ENCODE measurements at places on chromosomes 7 and 10. TPM values are rescaled to one million over a fixed set of nuclear protein-coding genes. Genes with fewer than 3 reads are reported as not detected.

DNA sequence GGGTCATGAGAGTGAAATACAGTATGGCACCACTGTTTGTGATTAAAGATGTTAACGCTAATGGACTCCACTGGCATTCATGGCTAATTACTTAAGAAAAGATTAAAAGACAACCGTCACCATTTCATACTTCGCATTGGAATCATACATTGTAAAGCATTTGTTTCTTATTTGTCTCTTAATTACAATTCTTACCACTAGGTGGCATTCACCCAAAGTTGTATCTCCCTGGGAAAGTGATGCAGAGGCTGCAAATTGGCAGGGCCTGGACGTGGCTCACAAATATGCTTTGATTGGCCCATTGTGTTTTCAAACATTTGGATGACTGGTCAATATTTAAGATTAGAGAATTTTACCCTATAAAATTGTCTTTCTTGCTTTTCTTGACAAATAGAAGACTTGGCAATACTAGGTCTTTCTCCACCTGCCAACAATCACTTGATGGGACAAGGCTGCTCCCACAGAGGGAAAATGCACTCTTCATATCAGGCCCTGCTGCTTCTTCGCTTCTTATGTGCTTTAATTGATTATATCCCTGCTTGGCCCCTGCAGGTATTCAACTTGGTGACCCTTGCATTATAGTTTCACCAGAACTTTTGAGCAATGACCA lies 72.1 kb upstream of the STARD3NL start:
- DNase-seq: peak; percentile 6

DNA sequence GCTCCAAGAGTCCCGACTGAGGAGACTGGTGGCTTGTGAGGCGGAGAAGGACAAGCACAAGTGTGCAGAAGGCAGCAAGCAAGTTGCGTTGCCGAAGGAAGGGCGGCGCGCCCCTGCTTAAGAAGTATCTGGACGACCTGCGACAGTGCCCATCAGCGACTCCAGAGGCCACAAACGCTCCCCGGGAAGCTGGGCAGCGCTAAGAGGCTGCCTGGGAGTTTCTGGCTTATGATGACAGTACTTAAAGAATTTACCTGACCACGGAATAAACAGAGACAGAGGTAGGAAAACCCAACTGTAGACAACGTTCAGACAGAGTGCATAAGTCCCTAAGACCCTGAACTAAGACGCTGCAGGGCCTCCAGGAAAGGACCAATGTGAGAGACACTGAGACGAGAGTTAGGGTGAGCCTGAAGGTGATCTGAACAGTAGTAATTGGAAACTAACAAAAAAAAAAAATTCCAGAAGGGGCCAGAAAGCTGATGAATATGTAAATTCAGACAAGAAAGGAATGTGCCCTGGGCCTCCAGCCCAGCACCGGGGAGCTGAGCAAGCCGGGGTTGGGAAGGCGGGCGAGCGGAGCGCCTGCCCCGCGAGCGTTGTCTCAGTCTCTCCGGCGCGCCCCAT lies 1.0 kb downstream of the OSBPL3 start:
- no peak for DNase-seq

- no peak for DNase-seq
Measured at GRCh38 chr10:31630861-31631567, 297.6 kb downstream of the ARHGAP12 start.

- DNase-seq: no peak
Measured at GRCh38 chr10:70167246-70167645, 3.1 kb downstream of the SAR1A start.

DNA sequence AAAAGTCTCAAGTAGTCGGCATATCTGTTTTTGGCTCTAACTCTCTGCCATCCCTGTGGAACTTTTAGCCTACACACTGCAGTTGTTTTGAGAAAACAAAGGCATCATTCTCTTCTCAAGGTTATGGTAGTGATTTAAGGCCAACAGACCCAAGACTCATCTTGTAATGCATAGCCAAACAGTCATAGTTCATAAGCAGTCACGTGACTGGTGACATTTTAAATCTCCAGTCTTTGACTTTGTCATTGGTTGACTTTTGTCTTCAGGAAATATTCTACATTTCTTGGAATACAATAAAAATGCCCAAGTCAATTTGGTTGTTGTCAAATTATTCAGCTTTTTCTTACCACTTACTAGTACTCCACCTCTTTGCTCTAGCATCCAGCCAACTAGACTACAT lies 114.8 kb downstream of the ANKRD30A start:
- no peak for DNase-seq

Gene GHRHR
- total RNA-seq: not detected
